ENCODE measurements at places on chromosomes 7 and 10.

GRCh38 chr7:117048882-117049281 lies 95.6 kb downstream of the ST7 start:
- no peak for DNase-seq

DNA sequence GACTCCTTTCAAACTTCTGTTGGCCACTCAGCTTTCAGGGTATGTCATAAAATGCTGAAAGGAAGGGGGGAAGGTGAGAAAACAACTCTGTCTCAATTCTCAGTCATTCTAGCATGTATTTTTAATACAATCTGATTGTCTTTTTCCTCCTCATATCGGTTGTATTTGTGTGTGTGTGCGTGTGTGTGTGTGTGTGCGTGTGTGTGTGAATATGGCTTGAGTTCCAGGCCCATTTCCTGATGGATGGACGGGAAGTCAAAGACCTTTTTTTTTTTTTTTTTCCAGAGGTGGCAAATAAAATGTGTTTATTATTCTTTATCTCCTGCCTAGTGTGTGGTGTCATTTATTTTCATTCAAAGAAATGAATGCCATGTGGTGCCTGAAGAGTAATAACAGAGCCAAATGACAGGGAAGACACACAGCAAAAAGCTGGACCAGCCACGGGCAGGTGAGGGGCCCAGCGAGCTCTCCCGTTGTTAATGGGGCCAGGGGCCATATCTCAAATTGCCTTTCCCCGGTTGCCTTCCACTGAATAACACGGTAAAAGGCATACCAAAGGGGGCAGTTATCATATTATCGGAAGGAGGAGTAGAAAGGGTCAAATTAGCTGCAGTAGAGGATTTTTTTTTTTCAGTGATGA lies 3.1 kb upstream of the PLXNA4 start:
- DNase-seq, result no peak

DNA sequence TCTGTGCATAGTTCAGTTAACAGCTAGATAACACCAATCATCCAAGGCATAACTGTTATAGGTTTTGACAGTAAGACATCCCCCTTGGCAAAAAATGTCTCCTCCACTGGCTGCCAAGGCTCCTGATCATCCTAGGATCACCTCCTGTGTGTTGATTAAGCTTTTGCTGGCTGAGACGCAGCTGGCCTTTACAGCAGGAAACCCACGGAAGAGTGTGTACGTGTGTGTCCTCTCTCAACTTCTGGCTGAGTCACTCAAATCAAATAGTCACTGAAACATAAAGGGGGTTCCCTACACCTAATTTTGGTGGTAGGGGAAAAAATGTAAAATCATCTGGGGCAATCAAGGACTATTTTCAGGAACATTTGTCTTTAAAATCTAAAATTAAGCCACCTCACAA lies 208.8 kb downstream of the CTNNA3 start:
- DNase-seq, result no peak

DNA sequence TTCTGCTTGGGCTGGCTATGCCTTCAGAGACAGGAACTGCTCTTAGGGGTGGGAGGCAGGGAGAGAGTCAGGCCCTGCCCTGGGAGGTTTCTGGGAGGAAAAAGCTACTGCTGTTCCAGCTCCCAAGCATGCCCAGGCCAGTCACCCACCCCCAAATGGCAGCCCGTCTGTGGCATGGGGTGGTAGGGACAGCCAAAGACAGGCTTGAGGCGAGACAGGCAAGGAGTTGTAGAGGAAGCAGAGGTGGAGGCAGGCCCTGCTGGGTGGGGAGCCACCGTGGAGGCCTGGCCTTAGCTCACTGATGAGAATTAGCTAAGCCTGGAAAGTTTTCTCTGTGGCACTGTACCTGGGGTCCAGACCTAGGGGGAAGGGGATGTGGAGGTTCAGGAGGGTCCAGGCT lies 6.6 kb upstream of the SAMD8 start:
- no peak for DNase-seq

DNA sequence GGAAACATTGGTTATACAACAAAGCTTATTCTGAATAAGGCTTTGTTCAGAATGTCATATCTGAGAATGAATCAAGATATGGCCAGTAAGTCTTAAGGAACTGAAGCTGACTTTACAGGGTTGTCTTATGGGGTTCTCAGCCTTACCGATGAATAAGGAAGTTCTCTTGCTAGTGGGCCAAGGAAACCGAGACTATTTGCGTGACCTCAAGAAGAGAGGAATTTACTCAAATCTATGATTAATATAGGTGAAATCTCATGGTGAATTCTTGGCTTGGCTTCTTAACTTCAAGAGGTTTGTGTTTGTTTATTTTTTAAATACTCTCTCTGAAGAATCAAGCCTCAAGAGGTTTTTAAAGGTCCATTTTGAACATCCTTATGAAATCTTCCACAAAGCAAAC lies 4.7 kb upstream of the MRLN start:
- DNase-seq, result no peak

DNA sequence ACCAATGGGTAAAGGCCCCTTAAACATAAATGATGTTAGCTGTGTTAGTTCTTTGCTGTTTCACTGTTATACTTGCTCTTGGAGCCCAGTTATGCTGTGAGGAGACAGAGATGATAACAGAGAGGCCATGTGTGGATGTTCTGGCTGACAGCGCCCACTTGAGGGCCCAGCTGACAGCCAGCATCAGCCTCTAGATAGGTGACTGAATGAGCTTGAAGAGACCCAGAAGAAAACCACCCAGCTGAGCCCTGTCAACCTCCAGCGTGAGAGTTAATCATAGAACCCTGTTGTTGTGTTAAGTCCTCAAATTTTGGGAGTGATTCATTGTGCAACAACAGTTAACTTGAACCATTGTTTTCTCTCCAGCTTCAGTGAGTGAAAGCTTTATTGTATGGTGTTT lies 91.7 kb downstream of the GLRX3 start:
- DNase-seq, result no peak

GRCh38 chr10:61065051-61065450 lies 121.1 kb upstream of the RHOBTB1 start:
- DNase-seq, result no peak

GRCh38 chr7:108347616-108348015 lies 108.6 kb downstream of the NRCAM start:
- DNase-seq, result no peak

GRCh38 chr10:117431160-117431559 lies 55.9 kb upstream of the PDZD8 start:
- no peak for DNase-seq

DNA sequence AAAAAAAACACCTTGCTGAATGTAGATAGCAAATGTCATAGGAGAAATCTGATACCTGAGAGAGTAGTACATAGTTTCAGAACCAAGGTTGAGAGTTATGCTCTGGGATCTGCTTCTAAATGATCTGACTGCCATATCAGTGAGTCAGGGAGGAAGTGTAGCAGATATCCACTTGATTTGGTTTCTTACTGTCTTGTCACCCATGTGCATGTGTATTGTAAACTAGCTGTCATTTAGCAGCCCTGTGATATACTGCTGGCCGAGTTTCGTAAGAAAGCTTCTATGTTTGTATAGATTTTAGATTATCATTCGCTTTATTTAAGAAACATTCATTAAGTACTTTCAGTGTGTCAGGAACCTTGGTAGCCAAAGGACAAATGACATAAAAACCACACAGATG lies 42.0 kb downstream of the SP4 start:
- DNase-seq, result no peak

GRCh38 chr10:34492081-34492480 lies 323.0 kb downstream of the PARD3 start:
- no peak for DNase-seq

- DNase-seq, result no peak
These were observed 1.2 kb downstream of the CLDN4 start for GRCh38 chr7:73831834-73832651.

DNA sequence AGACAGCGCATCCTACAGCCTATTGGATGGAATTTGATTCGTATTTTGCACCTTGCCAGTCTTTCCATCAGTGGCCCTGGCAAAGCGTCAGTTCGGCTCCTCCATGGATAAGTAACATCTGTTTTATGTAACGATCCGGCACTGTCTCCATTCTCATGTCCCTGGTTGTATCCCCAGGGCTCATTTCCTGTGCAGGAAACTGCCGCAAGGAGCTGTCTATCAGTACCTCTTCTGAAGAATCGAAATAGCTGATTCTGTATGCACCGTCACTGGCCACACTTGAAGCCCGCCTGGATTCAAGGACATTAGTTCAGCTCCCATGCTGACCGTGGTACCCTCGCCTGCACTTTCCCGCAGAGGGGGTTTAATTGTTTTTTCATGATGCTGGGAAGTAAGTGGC lies 53.1 kb upstream of the NPS start:
- no peak for DNase-seq

- DNase-seq, result no peak
These were observed 46.1 kb upstream of the APBB1IP start for GRCh38 chr10:26391701-26392695.

GRCh38 chr7:151923097-151923876 lies 33.0 kb upstream of the GALNTL5 start:
- DNase-seq, result no peak

GRCh38 chr10:73591935-73592699 lies 975 bp upstream of the USP54 start:
- DNase-seq, result peak; percentile 56

GRCh38 chr10:34740321-34740720 lies 74.8 kb downstream of the PARD3 start:
- DNase-seq, result no peak

- DNase-seq, result no peak
These were observed 20.6 kb upstream of the SMO start for GRCh38 chr7:129167817-129168216.

GRCh38 chr10:35336084-35336831 lies at the start of gene CCNY:
CCNY (plus strand) TSS chr10:35336509; CDS start chr10:35337054, 545 bp downstream.
- DNase-seq, result peak; percentile 89

GRCh38 chr7:90211391-90212148 lies at the start of gene STEAP2:
STEAP2 (plus strand) TSS chr7:90211740; CDS start chr7:90225083, 13,343 bp downstream.
- DNase-seq, result peak; percentile 65

- DNase-seq, result no peak
These were observed 47.1 kb downstream of the SYPL1 start for GRCh38 chr7:106064771-106065574.

DNA sequence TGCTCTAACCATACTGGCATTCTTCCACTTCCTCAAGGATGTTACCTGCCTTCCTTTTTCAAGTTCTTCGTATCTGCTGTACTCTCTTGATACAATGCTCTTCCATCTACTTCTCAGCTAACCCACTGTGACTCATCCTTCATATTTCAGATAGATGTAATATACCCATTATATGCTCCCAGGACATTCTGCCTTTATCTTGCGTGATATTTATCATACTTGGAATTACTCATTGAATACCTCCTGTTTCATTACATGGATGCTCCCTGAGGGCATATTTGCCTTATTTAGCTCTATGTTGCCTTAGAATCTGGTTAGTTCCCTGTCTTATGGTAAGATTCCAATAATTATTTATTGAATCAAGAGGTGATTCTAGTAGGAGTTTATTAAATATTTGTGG lies 706.4 kb downstream of the SORCS3 start:
- no peak for DNase-seq

DNA sequence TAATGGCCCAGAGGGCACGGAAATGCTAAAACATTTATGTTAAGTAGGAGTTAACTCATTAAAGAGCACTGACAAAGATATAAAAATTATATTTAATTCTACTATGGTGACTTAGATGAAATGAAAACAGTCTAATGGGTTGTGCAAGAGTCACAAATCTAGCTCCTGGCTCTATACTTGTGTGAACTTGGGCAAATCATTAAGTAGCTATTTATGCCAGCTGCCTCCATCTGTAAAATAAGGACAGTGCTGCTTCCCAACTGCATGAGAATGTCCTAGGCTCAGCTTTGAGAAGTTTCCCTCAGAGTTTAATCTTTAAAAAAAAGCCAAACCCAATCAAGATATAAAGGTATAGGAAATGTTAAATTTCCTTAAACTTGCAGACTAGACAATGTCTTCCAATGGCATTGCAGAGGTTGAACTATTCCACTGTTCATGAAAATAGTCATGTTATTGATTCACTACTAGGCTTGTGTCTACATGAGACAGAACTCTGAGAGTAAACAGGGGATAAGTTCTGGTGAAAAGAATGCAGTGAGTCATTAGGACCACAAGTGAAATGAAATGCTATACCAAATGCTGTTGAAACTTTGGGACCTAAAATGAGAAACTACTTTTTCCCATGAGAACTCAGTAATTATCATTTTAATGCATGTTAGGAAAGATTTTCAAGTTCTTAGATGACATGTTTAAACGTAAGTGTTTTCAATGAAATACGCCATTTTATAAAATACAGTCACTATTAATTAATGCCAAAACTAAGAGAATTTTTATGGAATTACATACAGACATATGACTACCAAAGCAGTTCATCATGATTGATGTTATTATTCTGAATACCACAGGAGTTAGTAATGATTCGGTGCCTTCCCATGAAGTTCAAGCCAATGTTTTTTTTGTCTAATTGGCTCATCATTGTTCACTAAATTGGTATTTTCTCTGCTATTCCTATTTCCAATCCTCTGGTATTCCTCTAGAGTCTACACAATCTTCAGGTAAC lies 84.2 kb downstream of the CDK6 start:
- no peak for DNase-seq

DNA sequence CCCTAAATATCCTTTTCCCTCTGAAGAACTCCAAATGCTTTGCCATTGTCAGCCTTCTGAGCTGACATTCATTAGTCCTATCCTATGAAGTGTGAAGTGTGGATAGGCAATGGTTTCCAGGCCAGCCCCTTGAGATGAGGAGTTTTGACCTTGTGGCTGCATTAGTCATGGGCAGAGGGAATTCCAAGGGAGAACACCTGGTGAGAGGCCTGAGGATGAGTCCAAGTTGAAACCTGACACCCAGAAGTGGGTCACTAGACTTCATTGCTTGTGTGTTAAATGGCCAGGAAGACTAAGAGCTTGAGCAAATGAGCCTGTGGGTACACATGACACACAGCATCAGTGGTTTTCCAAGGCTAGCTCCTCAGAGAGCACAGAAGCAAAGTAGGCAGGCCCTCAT lies 260.8 kb downstream of the SKAP2 start:
- DNase-seq, result no peak

GRCh38 chr7:129169171-129169671 lies 19.2 kb upstream of the SMO start:
- peak; percentile 71 for DNase-seq

DNA sequence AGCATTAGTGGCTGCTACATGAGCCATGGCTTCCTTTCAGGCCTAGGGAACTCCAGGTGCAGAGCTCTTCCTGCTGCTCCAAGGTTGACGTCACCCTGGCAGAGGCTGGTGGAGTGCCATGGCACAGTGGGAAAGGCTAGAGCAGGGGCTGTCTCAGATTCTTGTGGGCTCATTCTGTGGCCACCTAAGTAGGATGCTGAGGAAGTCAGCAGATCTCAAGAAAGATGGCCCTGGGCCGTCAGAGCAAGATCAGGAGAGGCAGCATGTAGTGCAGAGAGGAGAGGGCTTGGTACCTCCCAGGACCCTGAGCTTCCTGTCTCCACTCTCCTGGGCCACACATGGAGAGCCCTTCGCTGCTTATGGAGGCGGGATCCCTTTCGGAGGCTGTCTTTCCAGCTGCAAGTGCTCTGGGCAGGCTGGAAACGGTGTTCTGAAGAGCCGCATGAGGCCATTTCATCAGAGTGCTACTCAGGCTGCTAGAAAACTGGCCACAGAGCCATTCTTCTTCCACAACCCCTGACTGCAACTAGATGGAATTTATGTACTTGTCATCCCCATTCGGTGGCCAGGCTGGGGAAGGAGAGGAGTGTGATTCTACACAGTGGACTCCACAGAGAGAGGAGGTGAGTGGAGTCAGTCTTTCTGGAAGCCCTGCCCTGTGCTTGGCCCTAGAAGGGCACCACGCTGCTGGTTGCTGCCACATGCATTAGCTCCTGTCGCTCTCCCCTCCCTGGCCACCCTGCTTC lies 304.2 kb downstream of the RPS24 start:
- DNase-seq, result no peak

- DNase-seq, result no peak
These were observed 2.3 kb downstream of the CREB3L2 start for GRCh38 chr7:137999496-138000080.

All from GM13977 (cell line).